ENCODE measurements at places on chromosomes 7 and 10. TPM values are rescaled to one million over a fixed set of nuclear protein-coding genes. Genes with fewer than 3 reads are reported as not detected.

PON1 gene
- total RNA-seq = 1.00 TPM

OR2A1 gene
- not detected for total RNA-seq

- H3K4me3 ChIP-seq = no peak overlapping the region
- no peaks in the 10 kb centered on the region for H3K27me3 ChIP-seq
- H3K4me1 ChIP-seq = peaks cover 5% of the 10 kb centered on the region
- DNase-seq = no peak
- H3K36me3 ChIP-seq = no peaks in the 10 kb centered on the region
These were observed 92.3 kb downstream of the PRLHR start for GRCh38 chr10:118503192-118503591.

DNA sequence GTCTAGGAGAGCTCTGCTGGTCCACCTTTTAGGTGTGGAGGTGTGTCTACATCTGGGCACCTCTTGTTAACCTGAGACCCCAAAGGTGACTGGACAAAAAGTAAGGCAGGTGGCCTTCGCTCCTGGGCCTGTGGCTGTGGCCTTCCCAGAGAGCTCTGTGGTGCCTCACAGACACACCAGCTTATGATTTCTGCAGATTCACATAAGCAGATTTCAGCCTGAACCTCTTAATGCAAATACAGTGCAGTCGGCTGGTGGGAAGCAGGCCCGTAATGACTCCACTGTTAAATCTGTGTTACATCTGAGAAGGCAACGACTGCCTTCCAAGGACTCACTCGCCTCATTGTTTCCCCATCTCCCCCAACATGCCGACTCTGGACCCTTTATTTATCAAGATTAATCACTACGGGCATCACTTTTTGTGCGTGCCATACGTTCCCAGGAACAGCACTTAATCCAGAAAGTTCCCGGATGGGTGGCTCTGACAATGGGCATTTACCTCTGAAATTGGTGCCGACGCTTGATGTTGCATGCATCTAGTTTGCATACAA, 119.8 kb downstream of the EBF3 start:
- H3K27ac ChIP-seq = no peak overlapping the region
- no peak overlapping the region for H3K4me3 ChIP-seq
- H3K4me1 ChIP-seq = no peaks in the 10 kb centered on the region
- no peaks in the 10 kb centered on the region for H3K36me3 ChIP-seq

GRCh38 chr10:116331815-116332214, 7.6 kb downstream of the CCDC172 start:
- H3K36me3 ChIP-seq = no peaks in the 10 kb centered on the region
- H3K27me3 ChIP-seq = no peaks in the 10 kb centered on the region
- H3K27ac ChIP-seq = no peak overlapping the region
- no peak for DNase-seq
- no peaks in the 10 kb centered on the region for H3K4me1 ChIP-seq
- H3K4me3 ChIP-seq = no peak overlapping the region
